Substantia nigra (tissue), 51 donors: ENCODE measurements at places on chromosomes 4 and X.

GRCh38 chr4:163108614-163109013, 58.1 kb downstream of the NAF1 start:
- no peak for DNase-seq

DNA sequence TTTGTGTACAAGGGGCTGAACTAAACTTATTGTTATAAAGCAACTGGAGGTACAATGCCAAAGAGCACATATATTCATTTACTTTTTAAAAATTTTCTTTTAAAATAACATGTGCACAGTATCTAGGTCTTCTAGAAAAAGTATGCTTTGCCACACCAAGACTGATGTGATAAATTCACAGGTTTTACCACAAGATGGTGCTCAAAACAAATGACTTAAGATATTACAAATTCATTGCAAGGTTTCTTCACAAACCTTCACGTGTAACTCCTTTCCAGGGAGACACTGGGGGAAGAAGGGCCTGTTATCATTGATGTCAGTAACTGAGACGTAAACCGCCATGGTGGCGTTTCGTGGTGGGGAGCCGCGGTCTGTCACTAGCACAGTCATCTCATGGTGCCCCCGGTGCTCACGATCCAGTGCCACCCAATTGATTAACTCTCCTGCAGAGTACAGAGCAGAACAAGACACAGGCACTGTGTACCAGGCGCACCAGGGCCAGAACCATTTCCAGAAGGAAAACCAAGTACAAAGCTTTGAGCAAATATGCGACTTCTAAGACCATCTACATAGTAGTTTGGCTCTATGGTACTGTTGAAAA, 162.2 kb downstream of the DCHS2 start:
- DNase-seq: no peak

DNA sequence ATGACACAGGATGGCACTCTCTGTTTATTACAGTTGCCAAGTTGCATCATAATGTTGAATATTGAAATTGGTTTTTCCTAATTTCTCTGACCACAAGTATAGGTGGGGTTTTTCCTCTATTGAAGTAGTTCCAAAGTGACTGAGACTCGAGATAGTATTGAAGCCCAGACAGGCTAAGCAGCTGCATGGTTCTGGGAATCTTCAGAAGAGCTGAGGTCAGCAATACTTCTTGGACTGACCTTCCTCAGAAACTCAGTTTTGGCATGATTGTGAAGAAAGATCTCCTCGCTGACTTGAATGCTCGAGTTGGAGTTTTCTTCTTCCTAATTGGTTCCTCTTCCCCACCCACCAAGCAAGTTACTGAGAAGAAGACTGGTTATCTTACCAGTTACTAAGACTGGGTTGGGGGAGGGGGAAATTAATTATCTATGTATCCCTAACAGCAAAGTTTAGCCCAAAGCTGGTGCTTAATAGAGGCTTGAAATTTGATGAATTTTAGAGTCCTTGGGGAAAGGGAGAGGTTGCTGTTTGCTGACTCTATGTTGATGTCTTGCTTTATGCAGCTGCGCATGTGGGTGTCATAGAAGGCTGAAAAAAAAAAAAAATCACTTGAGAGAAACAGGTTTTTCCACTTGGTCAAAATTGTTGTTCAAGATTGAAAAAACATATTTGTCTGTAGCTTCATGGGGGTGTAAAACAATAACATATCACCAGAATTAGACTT, 91.1 kb downstream of the P2RY10 start:
- no peak for DNase-seq

DNA sequence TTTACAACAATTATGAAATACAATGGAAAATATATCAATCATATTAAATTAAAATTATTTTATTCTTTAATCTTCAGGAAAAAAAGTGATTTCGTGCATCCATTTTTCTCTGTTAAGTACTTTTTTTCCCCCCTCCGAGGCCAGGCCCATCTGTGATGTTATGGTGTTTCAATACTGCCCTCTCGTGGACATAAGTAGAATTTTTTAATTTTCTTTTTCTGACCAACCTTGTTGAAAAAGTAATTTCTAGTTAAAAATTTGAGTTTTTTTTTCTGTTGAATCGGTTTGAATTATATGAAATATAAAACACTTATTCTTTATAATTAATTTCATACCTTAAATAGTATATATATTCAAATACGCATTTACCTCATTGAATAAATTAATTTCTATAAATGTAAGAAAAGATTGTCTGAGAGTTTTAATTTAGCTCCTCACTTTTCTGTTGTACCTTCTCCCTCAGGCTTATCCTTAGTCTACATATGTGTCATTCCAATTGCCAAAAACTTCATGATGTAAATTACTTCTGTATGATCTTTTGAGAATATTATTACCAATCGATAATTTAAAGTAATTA, 175.8 kb upstream of the TECRL start:
- no peak for DNase-seq

GRCh38 chr4:83013420-83013867, 2.8 kb upstream of the LIN54 start:
- no peak for DNase-seq

GRCh38 chr4:139214039-139214534, 37.1 kb upstream of the ELF2 start:
- no peak for DNase-seq

DNA sequence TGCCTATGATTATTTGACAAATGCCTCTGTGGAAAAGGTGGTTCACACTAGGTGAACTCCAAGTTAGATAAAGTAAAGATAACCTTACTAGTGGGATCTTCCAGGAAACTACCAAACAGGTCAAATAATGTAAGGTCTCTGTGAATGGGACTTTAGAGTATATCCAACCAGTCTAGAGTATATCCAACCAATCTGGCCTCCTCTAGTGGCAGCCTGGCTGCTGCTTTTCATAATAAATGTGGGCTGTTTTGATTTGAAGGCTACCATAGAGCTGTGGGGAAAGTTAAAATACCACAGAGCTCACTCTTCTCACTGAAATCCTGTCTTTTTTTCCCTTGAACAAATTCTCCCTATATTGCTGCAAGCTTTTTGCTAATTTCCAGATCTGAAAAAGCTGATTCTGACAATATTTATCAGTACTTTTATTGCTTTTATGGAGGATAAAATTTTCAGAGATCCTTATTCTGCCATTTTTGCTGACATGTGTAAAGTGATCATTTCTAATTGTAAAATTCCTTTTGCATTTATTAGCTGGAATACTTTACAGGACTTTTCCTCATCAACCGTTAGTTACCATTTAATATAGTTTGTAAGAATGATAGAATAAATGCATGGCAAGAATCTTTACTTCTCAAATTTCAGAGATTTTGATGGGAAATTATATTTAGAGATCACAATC, 111.3 kb downstream of the TET2 start:
- no peak for DNase-seq

DNA sequence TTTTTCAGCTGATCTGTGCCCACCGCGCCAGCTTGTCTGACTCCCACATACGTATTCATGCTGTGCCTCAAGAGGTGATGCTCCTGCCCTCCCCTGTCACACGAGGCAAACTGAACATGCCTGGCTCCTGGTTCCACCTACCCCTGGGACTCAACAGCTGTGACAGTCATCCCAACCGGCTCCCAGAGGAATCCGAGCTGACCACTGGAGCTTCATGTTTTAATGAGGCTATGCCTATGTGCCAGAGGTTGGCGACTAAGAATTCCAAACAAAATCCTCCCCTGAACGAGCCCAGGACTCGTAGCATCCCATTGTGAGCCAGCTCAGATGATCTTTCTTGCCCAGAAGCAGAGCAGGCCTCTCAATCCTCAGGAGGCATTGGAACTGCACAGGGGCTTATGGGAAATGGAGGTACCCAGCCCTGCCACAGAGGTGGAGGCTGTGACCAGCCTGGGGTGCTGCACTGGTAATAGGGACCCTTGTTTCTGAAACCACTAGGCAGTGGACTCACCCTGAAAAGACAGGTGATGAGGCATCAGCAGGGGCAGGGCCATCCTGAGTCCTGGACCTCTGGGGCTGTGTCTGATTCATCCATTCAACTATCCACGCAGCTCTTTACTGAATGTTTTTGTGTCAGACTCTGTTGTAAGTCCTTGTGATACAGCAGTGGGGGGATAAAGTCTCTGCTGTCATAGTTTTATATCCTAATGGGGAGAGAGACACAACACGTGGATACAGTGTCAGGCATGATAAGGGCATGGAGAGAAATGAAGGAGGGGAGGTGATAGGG, 325.0 kb downstream of the EVC2 start:
- no peak for DNase-seq

DNA sequence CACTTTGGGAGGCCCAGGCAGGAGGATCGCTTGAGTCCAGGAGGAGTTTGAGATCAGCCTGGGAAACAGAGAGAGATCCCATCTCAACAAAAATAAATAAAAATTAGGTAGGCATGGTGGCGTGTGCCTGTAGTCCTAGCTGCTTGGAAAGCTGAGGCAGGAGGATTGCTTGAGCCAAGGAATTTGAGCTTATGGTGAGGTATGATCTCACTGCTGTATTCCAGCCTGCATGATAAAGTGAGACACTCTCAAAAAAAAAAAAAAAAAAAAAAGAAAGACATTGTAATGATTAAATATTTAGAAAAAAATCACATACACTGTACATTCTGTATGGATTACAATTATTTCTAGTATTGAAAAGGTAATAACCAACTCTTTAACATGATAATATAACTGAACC, 87.1 kb downstream of the SLIT2 start:
- DNase-seq: no peak

- peak; percentile 5 for DNase-seq
These were observed at the start of gene PDGFRA for GRCh38 chr4:54228961-54229501. TSS of gene PDGFRA (plus strand) at chr4:54229293. CDS start at chr4:54258769, 29,476 bp downstream.

DNA sequence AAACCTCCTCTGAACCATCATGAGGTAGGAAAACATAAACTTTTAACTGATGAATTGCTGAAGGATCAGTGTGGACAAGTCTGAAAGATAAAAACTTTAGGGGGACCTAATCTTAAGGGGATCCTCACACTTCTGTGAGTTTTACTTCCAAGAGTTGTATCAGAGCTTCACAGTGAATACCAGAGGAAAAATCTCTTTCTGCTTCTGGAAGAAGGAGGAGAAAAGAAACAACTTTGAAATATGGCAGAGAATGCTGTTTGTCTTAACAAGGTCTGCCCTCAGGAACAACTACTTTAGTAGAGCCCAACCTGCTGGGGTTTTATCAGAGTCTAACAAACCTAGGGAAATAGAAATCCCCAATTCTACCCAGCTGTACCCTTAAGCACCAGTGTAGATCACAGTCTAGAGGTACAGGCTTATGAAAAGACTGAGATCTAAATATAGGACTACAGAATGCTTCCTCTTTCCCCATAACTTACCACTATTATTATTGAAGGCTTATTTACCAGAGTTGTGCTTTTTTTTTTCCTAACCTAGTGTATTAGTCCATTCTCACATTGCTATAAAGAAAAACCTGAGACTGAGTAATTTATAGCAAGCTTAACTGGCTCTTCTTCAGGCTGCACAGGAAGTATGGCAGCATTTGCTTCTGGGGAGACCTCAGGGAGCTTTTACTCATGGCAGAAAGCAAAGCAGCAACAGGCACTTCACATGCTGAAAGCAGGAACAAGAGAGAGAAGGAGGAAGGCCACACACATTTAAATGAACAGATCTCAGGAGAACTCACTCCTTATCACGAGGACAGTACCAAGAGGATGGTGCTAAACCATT, 167.9 kb downstream of the CAMK2D start:
- DNase-seq: no peak

- no peak for DNase-seq
These were observed 18.0 kb upstream of the MANBA start for GRCh38 chr4:102778720-102779119.

GRCh38 chr4:140095694-140096482, 58.1 kb downstream of the MAML3 start:
- DNase-seq: no peak

DNA sequence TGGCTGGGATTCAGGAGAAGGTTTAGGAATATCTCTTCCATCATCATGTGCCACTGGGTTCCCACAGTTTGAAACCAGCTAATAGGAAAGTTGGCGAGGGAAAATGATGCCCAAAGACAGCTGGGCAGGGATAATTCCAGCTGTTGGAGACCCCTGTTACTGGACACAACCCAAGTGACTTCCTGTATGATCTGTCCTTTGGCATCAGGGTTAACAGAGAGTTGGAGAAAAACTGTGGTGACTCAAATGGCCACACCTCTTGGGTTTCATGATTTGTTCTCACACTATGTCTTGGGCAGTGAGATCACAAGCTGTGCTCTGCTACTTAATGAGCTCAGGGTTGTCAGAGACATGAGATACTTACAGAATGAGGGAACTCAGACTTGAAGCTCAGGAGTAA, 3.8 kb downstream of the FGF16 start:
- no peak for DNase-seq

DNA sequence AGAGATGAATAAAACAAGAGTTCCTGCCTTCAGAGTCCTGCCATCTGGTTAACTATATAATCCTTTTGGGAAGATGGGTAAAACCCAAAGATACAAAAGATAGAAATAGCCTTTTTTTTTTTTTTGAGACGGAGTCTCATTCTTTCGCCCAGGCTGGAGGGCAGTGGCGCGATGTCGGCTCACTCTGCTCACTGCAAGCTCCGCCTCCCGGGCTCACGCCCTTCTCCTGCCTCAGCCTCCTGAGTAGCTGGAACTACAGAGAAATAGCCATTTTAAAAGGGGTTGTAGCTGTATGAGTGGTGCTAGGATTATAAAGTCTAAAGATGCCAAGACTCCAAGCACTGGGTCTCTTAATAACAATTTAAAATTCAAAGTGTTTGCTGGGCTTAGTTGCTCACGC, 97.2 kb downstream of the KDR start:
- no peak for DNase-seq

DNA sequence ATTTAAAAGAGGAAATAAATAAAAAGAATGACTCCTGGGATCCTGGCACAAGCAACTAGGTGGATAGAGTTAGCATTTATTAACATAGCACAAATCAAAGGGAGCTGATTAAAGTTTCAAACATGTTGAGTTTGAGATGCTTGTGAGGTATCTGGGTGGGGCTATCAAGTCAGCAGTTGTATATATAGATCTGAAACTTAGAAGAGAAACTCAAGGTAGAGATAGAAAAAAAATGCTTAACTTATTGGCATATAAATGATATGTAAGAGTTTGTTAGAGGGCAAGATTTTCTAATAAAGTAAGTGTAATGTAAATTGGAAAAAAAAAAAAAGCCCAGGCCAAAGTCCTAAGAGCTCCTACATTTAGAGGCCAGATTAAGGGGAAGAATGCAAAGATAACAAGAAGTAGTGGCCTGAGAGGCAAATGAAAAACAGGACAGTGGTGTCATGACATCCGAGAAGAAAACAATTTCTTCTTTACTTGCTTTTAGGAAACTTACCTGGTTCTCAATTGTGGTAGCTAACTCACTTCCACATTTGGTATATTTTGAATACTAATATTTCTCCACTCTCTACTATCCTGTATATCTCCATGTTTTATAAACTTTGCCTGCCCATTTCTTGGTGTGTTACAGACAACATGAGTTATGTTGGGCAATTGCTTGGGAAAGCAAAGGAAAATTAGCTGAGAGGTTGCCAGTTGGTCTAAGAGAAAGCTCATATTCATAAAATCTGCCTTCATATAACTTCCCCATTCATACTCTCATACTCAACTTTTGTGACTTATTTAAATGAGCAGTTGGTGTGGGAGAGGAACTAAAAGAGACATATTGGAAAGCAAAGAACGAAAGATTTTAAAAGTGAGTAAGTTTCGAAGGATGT, 169.2 kb downstream of the PARM1 start:
- no peak for DNase-seq
